ENCODE measurements at places on chromosomes 5 and 9. TPM values are rescaled to one million over a fixed set of nuclear protein-coding genes. Genes with fewer than 3 reads are reported as not detected.
A peak's percentile ranks its signal among the peaks of the same experiment; 100 is the strongest.

The PCDHGB2 gene
- total RNA-seq = 6.5 TPM

DNA sequence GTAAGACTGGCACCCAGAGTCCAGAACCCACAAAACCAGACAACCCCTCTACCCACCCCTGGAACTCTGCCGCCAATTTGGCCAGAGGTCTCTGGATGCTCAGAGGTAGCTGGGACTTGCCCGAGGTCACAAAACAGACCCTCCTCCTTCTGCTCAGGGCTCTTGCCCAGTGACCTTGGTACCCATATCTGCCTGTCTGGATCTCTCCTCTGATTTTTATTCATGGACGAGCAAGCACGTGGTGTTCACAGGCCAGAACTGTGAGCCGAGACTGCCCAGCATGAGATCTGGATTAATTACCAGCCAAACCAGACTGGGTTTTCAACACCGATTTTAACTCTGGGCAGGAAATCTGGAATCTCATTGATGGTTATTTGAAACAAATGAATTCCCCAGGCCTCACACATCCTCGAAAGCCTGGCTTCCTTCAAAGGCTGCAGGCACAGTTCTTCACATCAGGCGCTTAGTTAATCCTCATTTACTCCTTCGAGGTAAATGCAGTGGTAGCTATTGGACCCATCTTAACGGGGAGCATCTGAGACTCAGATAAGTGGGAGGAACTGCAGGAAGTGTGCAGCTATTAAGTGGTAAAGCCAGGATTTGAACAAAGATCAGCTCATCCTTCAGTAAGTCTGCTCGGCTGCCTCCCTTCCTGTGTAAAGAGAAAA lies 21.4 kb downstream of the COL27A1 start:
- no peak for DNase-seq

GRCh38 chr5:160799184-160799583 lies 52.8 kb downstream of the ATP10B start:
- DNase-seq = no peak

- DNase-seq = peak; percentile 75
Observed at GRCh38 chr9:13962006-13962405, 351.9 kb downstream of the NFIB start.

- DNase-seq = peak; percentile 71
Observed at GRCh38 chr9:131773911-131774379, 34.1 kb upstream of the RAPGEF1 start.

- no peak for DNase-seq
Observed at GRCh38 chr5:107515521-107516080, 155.1 kb downstream of the EFNA5 start.
